ENCODE measurements at places on chromosomes 5 and 9. TPM values are rescaled to one million over a fixed set of nuclear protein-coding genes. Genes with fewer than 3 reads are reported as not detected.

The PDGFRB gene
- total RNA-seq: 180 TPM

The OR1Q1 gene
- total RNA-seq: 0.81 TPM

The ZBED3 gene
- total RNA-seq: 0.90 TPM

The ZDHHC11B gene
- total RNA-seq: 0.74 TPM

The SLC6A18 gene
- total RNA-seq: not detected
